Stimulated activated CD4-positive, alpha-beta T cell treated with anti-CD3 and anti-CD28 coated beads, Interleukin-1b, Interleukin-23, amount 100 ng/mL, for 4 hours (primary cell): ENCODE measurements at places on chromosomes 6 and 20.

DNA sequence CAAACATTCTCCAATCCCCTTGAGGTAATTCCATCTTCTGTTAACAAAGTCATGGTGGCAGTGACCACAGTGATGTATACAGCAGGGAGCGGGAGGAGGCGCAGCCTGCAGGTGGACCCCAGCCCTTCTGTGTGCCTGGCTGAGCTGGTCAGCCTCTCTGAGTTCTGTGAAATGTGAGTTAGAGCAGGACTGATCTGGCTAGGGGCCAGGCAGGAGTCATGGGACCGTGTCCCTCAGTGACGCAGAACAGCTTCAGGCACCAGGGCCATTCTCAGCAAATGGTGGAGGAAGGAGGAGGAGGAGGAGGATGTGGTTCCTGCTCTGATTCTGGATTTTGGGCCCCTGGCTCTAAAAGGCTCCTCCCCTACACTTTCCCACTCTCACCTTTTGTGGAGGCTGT, 6.9 kb downstream of the PHACTR3 start:
- DNase-seq: no peak

- no peak for DNase-seq
These were observed 1.6 kb downstream of the PPP1R16B start for GRCh38 chr20:38806855-38807655.

- DNase-seq: no peak
These were observed 89.3 kb downstream of the DTD1 start for GRCh38 chr20:18677126-18677525.

DNA sequence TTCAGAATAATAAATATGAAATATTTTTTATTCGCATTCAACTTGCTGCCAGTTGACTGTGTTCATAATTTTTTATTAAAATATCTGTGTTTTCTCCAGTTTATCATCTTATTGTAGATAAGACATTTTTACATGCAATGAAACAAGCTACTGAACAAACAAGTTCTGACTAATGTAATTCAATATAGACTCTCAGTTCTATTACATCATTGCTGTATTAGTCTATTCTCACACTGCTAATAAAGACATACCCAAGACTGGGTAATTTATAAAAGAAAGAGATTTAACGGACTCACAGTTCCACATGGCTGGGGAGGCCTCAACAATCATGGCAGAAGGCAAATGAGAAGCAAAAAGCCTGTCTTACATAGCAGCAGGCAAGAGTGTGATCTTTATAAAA, 1357.7 kb upstream of the CITED2 start:
- DNase-seq: no peak

DNA sequence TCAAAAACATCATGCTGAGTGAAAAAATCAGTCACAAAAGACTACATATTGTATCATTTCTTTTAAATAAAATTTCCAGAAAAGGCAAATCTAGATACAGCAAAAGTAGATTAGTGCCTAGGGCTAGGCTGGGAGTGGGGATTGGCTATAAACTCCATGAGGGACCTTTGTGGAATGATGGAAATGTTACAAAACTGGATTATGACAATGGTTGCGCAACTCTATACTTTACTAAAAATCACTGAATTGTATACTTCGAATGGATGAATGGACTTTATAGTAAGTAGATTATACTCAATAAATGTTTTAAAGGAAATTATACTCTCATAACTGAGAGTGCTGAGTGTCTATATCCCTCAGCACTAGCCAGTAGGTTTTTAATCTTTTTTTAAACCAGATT, 4.3 kb downstream of the HMGN3 start:
- DNase-seq: no peak

DNA sequence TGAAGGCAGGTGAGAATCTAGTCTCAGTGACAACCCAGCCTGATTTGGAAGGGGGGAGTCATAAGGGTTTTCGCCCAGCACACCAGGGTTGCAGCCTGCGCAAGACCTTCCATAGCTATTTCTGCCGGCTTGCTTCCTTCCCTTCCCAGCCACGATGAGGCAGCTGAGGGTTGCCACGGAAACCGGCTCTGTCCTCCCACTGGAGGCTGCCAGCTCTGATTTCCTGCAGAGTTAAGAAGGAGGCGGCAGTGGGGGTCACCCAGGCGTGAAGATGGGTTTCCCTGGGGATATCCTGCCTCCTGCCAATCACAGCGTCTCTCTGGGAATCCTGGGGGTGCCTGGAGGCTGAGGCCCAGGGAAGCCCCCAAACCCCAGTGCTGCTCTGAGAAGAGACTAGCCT, 23.1 kb upstream of the KCNB1 start:
- no peak for DNase-seq

DNA sequence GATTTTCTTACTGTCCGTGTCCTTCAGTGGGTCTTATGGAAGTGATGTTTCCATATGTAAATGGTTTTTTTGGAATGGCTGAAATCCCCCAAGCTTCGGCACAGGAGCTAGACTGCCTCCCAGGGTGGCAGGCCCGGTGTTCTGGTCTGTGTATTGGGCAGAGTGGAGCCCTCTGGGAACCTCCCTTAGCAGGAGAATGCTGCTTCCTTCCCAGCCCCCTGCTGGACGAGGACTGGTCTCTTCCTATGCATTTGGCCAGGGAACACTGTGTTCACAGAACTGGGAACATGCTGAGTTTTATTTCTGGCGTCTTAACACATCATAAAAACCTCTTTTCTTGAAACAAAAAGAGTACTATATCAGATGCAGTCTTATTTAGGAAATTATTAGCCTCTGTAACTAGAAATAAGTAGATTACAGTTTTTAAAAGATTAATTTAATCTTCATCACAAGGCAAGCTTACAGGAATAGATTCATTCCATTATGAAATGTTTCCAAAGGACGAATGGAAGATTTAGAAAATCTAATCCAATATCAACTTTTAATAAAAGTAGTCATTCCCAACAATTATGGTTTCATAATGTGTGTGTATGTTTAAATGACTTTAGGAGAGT, 56.6 kb downstream of the SYTL3 start:
- DNase-seq: no peak

DNA sequence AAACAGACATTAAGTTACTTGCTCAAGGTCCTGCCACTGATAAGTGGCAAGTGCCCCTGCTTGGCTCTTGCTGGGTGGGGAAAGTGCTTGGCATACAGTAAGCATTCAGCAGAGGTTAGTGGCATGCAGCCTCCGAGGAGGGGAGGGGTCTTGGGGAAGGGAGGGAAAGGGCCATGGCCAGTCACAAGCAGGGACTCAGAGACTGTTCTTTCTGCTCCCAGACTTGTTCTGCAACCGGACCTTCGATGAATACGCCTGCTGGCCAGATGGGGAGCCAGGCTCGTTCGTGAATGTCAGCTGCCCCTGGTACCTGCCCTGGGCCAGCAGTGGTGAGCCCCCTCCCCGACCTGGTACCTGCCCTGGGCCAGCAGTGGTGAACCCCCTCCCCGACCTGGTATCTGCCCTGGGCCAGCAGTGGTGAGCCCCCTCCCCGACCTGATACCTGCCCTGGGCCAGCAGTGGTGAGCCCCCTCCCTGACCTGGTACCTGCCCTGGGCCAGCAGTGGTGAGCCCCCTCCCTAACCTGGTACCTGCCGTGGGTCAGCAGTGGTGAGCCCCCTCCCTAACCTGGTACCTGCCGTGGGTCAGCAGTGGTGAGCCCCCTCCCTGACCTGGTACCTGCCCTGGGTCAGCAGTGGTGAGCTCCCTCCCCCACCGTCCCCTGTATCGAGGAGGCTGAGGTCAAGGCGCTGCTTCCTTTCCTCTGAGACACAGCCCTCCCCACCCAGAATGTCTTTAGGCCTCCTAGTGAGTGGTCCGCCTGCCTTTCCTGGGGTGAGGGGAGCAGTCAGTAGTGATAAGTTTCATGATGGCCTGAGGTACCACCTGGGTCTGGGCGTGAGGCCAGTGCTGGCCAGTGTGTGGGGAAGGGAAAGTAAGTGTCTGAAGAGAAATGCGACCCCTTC, 8.9 kb downstream of the GLP1R start:
- no peak for DNase-seq

DNA sequence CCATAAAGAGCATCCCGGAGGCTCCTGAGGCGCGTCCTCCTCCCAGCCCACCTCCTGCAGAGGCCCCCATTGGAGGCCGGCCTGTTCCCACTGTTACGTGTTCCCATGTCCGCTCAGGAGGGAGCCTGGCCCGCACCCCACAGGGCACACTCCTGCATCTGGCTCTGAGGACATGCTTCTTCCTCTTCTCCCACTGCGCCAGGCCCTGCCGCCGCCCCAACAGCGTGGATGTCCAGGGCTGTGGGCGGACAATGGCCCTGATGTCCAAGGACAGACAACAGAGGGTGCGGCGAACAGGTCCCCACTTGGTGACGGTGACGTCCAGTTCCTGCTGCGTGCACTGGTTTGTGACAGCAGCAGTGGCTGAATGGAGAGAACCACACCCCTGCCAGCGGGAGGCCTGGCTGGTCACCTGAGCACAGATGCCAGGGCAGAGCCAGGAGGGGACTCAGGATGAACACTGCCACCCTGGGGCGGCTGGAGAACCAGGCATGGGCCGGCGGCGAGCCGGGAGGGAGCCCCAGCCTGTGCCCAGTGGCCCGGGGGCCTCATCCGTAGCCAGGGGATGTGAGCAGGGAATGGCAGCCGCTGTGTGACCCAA, 26.6 kb downstream of the FRMD1 start:
- DNase-seq: no peak
